ENCODE measurements at places on chromosomes 1 and 21.

DNA sequence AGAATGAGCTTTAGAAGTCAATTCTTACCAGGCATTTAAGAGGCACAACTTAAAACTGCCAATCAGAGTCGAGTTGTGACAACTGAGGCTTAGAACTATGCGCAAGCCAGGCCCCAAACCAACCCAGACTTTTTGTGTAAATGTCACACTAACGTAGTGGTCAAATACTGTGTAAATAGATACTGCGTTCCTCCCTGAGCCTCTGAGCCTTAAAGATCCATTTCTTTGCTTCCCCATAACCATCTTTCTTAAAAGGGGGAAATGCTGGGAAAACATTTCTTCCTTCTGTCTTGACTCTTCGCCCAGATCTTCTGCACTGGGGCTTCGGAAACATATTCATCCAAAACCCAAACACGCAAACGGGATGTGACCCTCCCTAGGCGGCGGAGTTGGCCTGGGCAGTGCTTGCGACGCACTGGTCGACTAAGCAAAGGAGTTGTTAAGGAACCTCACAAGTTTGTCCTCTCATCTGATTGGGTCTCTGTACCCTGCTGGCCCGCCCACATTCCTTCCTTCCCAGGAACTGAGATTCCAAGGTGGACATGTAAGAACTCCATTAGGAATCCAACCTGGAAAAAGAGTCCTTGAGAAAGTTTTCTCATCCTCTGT lies 2.6 kb downstream of the ADAMTS5 start:
- peak; percentile 91 for DNase-seq

DNA sequence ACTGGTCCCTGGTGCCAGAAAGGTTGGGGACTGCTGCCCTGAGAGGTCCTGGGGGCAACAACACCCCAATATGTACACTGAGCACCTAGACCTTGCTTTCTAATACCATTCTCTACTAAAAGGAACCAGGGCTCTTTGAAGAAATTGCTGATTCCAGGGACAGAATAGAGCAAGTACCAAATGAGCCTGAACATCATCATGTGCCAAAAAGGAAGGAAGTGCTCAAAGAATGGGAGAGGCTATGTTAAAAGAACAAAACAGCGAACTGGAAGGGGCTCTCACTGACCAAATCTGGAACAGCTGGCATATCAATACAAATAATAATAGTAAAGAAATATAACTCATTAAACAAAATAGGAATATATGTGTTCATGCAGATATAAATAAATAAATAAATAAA lies 50.8 kb downstream of the PIK3R3 start:
- DNase-seq: no peak

GRCh38 chr1:29736582-29737188 lies 500.4 kb downstream of the PTPRU start:
- peak; percentile 78 for DNase-seq

DNA sequence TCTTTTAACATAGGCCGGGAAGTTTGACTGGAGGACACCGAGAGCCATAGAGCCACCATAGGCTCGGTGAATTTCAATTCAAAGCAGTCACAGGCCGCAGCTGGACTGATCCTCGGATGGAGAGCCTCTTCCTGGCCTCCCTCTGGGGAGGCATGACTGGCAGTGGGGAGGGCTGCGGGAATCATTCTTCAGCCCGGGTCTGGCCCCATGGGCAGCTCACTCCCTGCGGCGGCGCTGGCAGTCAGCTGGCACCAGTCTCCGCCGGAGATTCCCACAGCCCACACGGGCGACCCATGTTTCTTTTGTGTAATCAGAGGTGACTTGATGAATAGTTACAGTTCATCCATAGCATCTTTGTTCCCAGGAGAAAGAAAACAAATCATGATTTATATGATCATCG lies 10.6 kb downstream of the ESPN start:
- DNase-seq: no peak

DNA sequence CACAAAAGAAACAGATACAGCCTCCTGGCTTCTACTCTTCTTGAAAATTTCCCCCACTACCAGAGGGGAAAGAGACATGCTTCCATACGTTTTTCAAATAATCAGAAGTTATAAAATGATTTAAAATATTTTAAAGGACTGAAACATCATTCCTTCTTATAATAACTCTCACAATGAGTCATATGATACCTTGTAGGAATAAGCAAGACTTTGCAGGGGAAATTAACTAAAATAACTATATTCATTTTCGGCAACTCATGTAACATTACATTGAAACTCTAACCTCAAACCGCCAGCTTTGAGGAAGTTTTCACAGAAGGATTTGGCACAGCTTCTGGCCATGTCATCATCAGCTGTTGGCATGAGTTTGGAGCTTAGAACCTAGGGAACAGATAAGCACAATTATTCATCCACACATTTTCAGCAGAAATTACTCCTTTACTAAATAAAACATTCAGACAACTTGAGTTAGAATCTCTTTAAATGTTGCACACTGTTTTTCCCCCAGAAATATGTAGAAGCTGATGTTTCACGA lies 85.9 kb downstream of the USP24 start:
- peak; percentile 94 for DNase-seq

GRCh38 chr1:44223187-44223610 lies 9.9 kb downstream of the DMAP1 start:
- no peak for DNase-seq

DNA sequence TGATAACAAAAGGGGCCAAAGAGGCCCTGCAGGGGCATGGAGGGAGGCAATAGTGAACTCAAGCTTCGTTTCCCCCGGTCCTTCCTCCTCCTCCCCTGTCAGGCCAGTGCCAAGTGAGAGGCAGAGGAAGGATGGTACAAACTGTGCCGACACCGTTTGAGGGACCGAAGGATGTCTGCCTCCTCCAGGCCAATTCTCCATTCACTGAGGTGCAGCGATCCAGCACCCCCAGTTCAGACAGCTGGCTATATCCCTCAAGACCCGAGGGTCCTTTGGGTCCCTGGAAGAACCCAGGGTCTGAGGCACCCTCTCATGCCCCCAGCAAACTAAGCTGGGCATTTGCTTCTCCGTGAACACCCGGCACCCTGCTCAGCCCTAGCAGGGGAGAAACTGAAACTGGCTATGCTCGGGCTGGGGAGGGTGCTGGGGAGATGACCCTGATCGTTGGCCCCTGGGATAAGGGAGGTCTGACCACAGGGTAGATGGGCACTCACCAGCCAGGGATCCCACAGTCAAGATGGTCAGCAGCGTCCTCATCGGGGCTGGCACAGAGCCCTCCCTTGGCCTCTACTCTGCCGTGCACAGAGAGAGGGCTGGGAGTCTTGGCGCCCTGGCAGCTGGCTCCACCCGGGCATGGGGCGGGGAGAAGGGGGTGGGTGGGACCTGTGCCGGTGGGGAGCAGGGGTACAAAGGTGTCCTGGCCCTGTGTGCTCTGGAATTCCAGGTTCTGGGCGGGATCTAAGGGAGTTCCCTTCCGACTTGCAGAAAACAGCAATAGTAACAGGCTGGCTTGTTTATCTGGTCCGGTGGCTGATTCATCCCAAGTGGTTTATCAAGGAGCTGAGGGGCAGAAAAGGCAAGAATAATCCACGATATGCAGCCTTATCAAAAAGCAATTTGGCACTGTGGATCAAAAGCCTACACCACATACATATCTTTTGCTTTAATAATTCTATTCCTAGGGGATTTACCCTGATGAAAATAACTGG lies at the start of gene IL22RA1:
IL22RA1 (minus strand) TSS at position 595 of the 989 bp plus-strand sequence; CDS start at position 537, 58 bp downstream.
- DNase-seq: peak; percentile 31

DNA sequence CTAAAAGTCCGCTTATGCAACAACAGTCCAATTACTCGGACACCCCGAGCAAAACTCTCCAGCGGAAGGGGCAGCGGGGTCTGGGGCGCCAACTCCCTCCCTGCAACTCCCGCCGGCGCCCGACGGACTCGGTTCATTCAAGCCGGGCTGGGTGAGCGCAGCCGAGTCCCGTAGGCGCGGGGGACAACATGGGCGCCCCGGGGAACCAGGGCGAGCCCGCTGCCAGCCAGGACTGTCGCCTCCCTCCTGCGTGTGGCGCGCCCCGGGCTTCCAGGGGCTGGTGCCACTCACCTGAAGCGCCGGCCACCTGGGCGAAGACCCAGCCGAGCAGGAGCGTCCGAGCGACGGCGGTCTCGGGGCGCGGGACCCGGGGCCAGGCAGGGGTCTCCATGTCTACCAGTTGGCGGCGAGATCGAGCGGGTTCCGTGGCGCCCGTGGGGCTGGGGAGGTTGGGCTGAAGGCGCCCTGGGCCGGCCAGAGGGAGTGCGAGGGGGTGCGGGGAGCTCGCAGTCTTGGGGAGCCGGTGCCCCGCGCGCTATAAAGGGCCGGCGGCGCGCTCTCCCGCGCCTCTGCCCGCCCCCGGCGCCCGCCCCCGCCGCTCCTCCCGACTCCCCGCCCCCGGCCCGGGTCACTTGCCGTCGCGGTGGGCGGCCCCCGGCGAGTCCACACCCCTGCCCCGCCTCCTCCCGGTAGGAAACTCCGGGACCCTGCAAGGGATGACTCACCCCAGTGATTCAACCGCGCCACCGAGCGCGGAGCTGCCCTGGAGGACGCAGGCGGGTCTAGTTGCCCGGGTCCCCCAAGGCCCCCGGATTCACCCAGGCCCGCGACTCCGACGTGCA lies at the start of gene F3:
F3 (minus strand) TSS at position 514 of the 842 bp plus-strand sequence; CDS start at position 391, 123 bp downstream.
- peak; percentile 68 for DNase-seq

- DNase-seq: peak; percentile 35
Observed at GRCh38 chr1:244821134-244821533, 14.3 kb upstream of the COX20 start.

DNA sequence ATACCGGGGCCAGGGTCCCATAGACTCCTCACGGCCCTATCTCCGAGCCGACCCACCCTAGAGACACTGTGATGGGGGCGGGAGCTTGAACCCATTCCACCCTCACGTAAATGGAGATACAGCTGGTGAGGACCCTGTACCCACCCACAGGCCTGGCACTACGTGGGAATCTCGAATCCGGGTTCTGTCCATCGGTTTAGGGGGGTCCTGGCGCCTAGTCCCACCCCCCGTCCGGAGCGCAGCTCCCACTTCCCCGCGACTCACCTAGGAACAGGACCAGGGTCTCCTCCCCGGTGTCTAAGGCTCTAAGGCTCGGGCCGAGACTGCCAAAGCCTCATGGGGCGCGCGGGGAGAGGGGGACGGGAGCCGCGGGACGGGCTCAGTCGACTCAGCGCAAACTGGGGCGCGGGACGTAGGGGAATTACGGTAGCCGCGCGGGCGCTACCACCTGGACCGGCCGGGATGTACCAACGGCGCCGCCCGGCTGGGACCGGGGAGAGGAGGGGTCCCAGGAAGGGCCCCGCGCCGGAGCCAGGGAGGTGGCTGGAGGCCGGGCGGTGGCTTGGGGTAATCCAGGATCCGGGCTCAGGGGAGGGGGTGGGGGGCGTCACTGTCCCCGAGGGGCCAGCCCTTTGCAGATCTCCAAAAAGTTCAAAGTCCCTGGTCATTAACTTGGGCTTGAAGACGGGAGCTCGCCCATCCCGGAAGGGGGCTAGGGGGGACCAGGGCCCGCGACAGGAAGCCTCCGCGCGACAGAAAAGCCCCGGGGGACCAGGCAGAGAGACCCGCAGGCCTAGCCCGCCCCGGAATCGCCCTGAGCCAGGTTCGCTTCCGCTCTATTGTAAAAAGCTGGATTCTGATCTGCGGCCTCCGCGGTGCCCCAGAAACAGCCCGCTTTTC lies 1.0 kb downstream of the PLEKHG5 start:
- peak; percentile 69 for DNase-seq

- no peak for DNase-seq
Observed at GRCh38 chr21:26057477-26058170, 112.9 kb downstream of the APP start.

GRCh38 chr1:196660852-196661251 lies 9.0 kb downstream of the CFH start:
- DNase-seq: peak; percentile 66
